Activated CD8-positive, alpha-beta T cell treated with anti-CD3 and anti-CD28 coated beads, Interleukin-2, amount 10 ng/mL, durations not matched to agents 7 days and 5 days (primary cell): ENCODE measurements at places on chromosomes 2 and 18. TPM values are rescaled to one million over a fixed set of nuclear protein-coding genes. Genes with fewer than 3 reads are reported as not detected.

GRCh38 chr2:71658771-71659170 is 205.4 kb downstream of the DYSF start:
- no peak for DNase-seq

DNA sequence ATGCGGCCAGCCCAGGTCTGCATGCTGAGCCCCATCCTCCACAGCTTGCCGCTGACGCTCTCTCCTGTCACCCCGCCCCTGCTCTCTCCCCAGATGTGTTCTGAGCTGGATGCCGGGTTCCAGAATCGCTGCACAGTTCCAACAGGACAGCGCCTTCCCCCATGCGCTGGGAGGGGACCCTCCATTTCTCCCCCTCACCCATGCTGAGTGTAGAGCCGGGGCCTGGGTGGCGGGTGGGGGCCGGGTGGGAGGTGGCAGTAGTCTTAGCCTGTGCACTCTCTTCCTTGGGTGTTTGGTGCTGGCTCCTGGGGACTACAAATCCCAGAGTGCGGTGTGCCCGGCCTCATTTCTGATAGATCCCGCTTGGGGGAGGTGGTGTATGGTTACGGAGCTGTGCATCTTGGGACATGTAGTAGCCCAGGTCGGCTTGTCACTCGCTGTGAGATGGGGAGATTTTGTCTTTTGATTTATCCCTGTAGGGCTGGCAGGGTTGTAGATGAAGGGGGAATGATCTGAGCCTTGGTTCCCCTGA is 6.8 kb downstream of the DNAJB2 start:
- DNase-seq: no peak

DNA sequence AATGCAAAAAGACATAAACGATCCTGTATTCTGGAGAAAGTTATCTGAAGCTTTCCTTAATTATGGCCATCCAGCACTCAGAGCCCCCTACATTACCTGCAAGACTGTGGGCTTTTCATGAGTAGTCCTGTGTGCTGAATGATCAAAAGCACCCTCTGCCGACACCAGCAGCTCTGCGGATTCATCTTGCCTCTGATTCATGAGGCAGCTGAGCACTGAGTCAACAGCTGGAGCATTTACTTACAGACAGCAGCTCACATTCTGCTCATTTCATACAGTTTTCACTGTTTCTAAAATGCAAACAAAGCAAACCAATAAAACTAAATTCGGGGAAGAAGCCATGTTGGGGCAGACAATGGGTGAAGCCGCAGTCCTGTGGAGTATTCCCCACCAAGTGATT is 886.5 kb downstream of the CNTNAP5 start:
- DNase-seq: no peak

- no peak for DNase-seq
These were observed 97.4 kb upstream of the LHCGR start for GRCh38 chr2:48852938-48853337.

Gene SPHKAP
- not detected for total RNA-seq

GRCh38 chr18:61587865-61588264 is 254.6 kb downstream of the CDH20 start:
- no peak for DNase-seq

DNA sequence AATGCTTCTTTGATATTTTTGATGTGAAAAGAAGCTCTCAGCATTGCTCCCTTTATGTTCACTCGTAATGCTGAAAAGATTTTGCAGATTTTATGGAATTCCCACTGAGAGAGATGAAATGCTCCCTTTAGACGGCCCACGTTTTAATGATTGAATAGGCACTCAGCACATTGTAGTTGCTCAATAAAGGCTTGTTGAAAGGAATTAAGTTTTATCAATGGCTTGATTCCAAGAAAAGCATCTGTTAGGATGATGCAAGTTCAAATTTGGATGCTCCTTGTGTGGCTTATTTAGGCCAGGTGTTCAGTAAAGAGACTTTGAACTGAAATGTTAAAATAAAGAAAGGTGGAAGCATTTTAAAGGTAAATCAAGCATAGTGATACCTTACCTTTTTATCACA is 725.1 kb downstream of the EPHA4 start:
- no peak for DNase-seq

- DNase-seq: no peak
These were observed 83.1 kb downstream of the FAM161A start for GRCh38 chr2:61770746-61771145.
